ENCODE measurements at places on chromosomes 1 and 21. TPM values are rescaled to one million over a fixed set of nuclear protein-coding genes. Genes with fewer than 3 reads are reported as not detected.

Gene S100A4
- total RNA-seq, result 1,487 TPM

Gene JAM2
- 0.06 TPM for total RNA-seq

Gene INPP5B
- 4.3 TPM for total RNA-seq

Gene PDE4DIP
- total RNA-seq, result 8.1 TPM

Gene DIO1
- total RNA-seq, result not detected

Gene PRAMEF14
- not detected for total RNA-seq

Gene MPL
- 0.25 TPM for total RNA-seq

Gene PADI4
- total RNA-seq, result not detected

Gene AMY2A
- not detected for total RNA-seq

Gene BACE2
- 24.5 TPM for total RNA-seq

Gene APOBEC4
- total RNA-seq, result not detected

Gene C1orf53
- total RNA-seq, result 5.1 TPM

Gene LRRC53
- not detected for total RNA-seq

Gene MMEL1
- 0.08 TPM for total RNA-seq

Measured in A549 treated with dexamethasone at 1 μM for 4 hours (cell line).